ENCODE measurements at places on chromosomes 1 and 21.

DNA sequence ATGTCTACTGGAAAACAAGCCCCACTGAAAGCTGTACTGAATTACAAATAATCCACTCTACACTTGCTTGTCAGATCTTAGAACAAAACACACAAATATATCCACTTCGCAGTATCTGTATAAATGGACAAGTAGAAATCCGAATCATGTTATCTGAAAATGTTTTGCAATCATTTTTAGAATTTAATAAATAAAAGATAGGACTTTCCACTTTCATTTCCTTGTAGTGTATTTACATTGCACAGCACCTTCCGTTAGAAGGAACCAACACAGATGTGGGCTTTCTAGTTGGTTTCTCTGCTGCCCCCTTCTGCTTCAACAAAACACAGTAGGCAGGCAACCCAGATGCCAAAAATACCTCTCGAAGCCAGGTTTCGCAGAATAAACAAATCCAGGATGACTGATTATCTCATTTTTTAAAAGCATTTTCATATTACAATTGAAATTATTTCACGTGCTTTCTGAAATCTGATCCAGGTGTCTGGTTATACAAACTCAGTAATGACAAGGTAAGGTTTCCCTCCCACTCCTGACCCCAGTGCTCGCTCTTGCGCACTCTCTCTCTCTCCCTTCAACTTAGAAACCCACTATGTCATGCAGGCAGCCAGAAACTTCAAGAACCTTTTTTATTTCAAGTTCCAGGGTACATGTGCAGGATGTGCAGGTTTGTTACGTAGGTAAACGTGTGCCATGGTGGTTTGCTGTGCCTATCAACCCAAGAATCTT lies 389.9 kb downstream of the SMYD3 start:
- peak; percentile 45 for DNase-seq

- no peak for DNase-seq
Measured at GRCh38 chr1:164617377-164618201, 58.6 kb downstream of the PBX1 start.

DNA sequence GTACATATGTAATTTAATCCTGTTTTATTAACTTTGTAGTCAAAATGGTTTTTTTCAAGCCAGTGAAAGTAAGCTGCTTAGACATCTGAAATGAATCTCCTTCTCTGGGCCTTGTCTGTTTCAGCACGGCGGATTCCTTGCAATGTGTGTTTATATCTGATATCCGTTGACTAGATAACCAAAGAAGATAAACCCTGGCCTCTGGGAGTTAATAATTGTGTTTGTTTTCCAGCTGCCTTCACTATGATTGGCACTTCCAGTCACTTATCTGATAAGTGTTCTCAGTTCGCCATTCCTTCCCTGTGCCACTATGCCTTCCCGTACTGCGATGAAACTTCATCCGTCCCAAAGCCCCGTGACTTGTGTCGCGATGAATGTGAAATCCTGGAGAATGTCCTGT lies 63.5 kb upstream of the UBE2U start:
- DNase-seq, result no peak

DNA sequence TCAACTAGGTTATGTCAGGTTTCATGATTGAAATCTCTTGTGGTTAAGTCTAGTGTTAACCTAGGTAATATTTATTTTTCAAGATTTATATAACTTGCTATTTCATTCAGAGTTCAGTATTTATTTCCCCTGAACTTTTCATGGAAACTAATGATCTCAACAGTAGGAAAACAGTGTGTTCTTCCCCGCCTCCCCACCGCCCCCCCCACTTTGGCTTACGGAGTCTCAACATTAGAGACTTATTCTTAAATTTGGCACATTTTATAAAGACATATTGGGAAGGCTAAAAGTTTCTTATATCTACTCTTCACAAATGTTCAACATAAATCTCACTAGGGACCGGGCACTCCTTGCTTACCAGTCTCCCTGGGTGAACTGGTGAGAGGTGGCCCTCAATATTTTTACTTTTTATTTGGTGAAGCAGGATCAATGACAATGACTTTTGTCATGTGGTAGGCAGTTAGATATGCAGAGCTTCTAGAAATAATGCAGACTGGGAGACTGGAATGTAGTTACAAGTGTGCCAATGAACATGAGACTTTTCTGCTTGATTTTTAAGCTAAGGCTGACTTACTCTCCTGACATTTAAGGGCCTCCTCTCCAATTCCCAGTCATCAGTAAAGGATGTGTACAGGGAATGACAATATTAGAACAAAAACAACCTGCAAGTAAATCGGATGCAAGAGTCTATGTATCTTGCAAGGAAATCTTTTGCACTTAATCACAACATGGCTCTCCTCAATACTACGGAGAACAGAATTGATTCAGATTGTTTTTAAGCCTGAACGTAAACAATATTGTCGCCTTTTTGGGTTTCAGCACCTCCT lies 1.7 kb upstream of the MAN1A2 start:
- no peak for DNase-seq

DNA sequence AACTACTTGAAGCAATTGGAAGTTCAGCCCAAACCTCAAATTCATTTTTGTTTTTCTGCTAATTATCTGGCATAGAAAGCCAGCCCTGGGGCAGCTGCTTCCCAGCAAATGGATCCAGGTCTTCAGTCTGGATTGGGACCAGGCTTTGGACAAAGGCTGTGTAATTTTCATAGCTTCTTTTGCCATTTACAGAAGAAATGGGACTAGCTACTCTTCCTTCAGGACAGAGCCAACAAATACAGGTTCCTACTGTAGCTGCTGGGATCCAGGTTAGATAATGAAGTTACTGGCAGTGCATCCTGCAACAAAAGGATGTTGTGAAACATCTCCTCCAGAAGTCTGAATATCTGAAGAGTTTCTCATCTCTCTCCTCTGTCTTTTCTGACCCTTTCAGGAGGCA lies 171.5 kb upstream of the CAMK1G start:
- no peak for DNase-seq

DNA sequence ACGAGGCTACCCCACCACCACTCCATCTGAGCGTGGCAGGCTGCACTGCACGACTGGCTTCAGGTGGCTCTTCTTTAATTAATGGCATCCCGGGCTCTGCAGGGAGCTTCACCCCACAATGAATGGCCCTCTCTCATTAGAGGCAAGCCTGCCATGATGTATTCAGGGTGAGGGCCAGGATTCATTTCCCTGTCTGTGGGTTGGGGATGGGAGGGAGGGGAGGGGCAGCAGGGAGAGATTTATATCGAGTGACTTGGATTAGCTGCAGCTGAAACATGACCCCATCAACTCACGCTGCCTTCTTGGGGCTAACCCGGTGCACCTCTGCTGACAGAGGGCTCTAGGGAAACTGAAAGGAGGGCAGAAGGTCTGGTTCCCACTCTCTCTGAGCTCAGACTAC lies 54.2 kb downstream of the ERI3 start:
- DNase-seq, result no peak

DNA sequence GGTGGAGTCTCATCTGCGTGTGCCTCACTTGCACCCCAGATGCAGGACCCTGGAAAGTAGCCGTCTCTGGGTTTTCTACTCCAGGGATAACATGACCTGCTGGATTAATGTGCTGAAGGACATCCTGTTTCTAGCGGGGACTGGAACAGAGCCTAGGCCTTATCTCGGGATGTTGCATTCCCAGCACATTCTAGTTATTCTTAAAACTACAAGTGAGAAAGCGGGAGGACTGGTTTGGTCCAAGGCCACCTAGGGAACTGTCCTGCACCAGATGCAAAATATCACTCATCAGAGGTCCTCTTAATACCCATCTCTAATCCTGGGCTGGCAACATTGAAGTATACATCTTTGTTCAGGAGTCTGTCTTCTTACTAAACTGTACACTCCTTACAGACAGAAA lies 179.9 kb downstream of the ZC3H11B start:
- no peak for DNase-seq

- DNase-seq, result no peak
Measured at GRCh38 chr1:5985250-5985649, 7.0 kb downstream of the NPHP4 start.

DNA sequence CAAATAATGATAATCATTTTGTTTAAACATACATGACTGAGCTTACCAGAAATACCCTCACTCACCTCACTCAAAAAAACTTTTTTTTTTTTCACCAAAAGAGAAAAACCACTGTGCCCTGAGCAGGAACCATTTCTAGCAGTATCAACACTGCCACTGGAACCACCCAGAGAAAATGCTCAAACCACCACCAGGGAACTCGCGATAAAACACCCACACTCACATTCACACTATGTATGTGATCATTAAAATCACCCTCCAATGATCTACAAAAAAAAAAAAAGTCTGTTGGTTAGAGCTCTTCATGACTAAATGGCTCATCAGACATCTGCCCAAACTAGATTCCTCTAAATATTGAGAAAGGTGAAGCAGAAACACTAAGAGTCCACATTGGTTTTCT lies 11.5 kb downstream of the TIAM1 start:
- no peak for DNase-seq

DNA sequence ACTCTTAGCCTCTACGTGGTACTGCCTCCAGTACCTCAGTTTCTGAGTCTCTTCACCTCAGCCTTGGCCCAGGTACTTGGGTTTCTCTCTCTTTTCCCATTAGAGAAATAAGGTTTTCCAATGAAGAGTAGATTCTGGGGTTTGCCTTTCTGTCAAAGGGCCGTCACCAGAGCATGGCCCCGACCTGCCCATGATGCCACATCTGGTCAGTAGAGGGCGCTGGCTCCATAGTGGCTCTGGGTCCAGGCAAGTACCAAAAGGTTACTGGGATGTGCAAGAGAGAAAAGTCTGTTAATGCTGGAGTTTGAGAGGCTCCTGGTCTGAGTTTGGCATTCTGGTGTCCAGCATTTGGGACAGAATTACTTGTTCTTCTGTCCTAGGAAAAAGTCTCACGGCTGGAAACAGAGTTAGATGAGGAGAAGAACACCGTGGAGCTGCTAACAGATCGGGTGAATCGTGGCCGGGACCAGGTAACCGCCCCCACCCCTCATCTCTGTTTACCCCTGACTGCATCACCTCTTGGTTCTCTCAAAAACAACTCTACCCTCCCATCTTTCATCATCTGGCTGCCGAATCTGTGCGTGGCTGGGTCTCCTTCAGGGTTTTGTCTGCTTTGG lies 5.3 kb upstream of the TUFT1 start:
- DNase-seq, result peak; percentile 91

- DNase-seq, result peak; percentile 6
Measured at GRCh38 chr1:41642922-41643821, 158.7 kb upstream of the EDN2 start.

- peak; percentile 80 for DNase-seq
Measured at GRCh38 chr1:235366286-235366685, 941 bp upstream of the TBCE start.

DNA sequence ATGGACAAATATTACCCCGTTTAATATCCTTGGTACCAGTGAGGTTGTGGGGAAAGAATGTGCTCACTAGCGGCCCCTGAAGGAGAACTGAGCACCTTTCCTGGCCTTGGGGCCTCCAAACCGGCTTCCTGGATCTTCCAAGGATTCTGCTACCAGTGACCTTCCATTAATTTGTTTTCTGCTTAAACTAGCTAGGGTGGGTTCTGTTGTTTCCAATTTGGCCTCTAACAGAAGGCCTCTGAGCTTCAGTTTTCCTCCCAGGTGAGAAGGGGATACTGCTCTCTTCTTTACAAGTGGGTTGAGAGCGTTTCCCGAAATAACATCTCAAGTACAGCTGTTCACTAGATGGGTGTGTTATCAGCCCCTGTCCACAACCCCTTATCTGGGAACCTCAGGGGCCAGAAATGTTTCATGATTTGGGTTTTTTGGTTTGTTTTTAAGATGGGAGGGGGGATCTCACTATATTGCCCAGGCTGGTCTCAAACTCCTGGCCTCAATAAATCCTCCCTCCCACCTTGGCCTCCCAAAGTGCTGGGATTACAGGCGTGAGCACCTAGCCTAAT lies 16.9 kb upstream of the IFNGR2 start:
- DNase-seq, result no peak

- DNase-seq, result no peak
Measured at GRCh38 chr1:48048064-48048463, 50.9 kb upstream of the TRABD2B start.

- DNase-seq, result no peak
Measured at GRCh38 chr1:16907870-16908758, 12.3 kb downstream of the RNU1-2 start.

DNA sequence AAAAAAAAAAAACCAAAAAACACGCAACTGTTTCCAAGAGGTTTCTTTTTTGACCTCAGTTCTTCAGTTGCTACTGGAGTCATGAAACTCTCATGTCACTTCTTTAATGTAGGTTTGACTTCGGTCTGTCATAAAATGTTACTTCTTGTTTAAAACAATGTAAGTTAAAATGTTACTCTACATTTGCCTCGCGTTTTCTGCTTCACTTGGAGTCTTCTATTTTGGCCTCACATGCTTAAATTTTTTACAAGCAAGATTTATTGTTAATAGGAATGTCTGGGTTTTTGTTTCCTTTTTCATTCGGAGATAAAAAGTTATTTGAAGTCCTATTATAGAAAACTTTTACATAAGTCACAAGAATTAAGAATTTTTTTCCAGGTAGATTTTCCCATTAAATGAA lies 880.2 kb downstream of the LTN1 start:
- DNase-seq, result no peak

- DNase-seq, result no peak
Measured at GRCh38 chr1:53377438-53377841, 49.6 kb upstream of the LRP8 start.

DNA sequence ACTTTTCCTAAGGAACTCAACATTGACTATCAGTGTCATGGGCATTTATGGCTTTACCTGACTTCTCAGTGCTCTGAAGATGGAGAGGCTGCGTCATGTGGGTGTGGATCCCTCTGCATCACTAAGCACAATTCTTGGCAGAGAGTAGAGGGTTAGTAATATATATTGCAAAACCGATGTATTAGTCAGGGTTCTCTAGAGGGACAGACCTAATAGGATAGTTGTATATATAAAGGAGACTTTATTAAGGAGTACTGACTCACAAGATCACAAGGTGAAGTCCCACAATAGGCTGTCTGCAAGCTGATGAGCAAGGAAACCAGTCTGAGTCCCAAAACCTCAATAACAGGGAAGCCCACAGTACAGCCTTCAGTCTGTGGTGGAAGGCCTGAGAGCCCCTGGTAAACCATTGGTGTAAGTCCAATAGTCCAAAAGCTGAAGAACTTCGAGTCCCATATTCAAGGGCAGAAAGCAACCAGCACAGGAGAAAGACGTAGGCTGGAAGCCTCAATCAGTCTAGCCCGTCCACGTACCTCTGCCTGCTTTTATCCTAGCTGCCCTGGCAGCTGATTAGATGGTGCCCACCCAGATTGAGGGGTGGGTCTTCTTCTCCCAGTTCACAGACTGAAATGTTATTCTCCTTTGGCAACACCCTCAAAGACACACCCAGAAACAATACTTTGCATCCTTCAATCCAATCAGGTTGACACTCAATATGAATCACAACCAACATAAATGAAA lies 159.7 kb upstream of the NRIP1 start:
- DNase-seq, result no peak

- no peak for DNase-seq
Measured at GRCh38 chr1:10360045-10360444, 38.8 kb upstream of the PGD start.

DNA sequence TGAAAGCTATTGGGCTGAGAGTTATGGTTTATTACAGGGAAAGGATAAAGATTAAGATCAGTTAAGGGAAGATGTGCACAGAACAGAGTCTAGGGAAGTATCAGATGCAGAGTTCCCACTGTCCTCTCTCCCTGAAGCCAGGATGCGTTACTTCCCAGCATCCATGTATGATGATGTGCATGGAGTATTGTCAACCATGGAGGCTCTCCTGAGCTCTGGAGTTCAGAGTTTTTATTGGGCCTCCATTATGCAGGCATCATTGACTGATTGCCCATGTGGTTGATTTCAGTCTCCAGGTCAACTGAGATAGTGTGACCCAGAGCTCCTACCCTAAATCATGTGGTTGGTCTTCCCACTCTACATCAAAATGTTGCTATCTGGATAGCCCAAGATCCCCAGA lies 30.7 kb downstream of the SERINC2 start:
- DNase-seq, result no peak

GRCh38 chr1:29284286-29284960 lies 48.1 kb downstream of the PTPRU start:
- DNase-seq, result no peak
